Tongue (tissue), 3 donors: ENCODE measurements at places on chromosomes 5 and 9. TPM values are rescaled to one million over a fixed set of nuclear protein-coding genes. Genes with fewer than 3 reads are reported as not detected.

DNA sequence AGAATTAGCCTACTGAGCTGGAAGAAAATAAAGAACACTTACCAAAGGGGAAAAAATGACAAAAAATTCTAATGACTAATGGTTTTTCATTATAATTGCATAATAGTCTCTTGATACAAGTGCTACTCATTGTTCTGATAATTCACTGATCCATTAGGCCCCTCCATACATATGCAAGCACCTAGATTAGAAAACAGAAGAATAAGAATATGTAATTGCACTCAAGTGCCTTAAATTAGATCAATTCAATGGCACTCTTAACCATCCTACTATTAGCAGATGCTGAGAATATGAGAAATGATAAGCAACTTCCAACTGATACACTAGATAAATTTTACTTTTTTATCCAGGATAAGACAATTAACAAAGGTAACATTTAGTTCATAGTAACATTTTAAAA lies 440.9 kb upstream of the C9orf72 start:
- no peak for DNase-seq

The WHRN gene
- 4.2 TPM for total RNA-seq

The CSNK1A1 gene
- total RNA-seq: 340 TPM

The PRELID2 gene
- 38.0 TPM for total RNA-seq

The ZNF883 gene
- 3.8 TPM for total RNA-seq

The LCN12 gene
- 0.82 TPM for total RNA-seq

DNA sequence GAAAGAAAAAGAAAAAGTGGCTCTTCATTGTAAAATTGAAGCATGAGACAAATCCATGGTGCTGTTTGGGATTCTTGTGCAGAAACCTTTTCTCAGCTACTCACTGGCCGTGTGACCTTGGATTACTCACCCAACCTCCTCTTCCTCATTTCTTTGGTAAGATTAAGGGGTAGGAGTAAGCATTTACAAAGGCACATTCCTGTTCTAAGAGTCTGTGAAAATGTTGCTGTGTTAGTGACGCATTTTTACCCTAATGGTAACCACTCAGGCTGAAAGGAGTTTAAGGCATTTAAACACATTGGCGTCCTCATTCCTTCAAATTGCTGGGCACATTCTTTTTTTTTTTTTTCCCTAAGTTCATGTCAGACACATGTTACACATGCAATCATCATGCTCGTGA lies 4.3 kb downstream of the RAI14 start:
- DNase-seq: no peak

DNA sequence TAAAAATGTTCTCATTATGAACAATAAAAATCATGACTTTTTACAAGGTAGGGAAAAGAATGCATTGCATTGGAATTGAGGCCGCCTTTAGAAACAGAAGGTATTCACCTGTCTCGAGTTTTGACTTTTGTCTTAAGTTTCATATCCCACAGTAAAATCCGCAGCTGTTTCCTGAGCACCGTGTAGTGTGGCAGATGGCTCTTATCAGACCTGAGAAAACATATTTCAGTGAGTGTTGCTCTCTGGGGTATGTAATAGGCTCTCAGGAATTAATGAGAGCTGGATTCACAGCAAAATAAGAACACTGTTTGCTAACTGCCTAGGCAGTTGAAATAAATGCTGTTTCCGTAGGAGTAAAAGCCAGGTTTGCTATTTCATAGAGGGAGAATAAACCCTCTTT lies 221.4 kb downstream of the CFAP90 start:
- DNase-seq: peak; percentile 5

- DNase-seq: no peak
Observed at GRCh38 chr5:60141119-60141518, 247.6 kb upstream of the PDE4D start.

DNA sequence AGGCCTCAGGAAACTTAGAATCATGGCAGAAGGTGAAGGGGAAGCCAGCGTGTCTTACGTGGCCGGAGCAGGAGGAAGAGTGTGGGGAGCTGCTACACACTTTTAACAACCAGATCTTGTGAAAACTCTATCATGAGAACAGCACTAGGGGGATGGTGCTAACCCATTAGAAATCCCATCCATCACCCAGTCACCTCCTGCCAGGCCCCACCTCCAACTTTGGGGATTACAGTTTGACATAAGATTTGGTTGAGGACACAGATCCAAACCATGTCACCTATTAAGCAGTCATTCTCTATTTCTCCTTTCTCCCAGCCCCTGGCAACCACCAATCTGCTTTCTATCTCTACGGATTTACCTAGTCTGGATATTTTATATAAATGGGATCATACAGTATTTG lies 26.9 kb downstream of the PBX3 start:
- no peak for DNase-seq

- DNase-seq: no peak
Observed at GRCh38 chr5:174623018-174623417, 101.4 kb upstream of the MSX2 start.

The EIF4E1B gene
- not detected for total RNA-seq

- no peak for DNase-seq
Observed at GRCh38 chr5:6805841-6806240, 92.6 kb downstream of the TENT4A start.

DNA sequence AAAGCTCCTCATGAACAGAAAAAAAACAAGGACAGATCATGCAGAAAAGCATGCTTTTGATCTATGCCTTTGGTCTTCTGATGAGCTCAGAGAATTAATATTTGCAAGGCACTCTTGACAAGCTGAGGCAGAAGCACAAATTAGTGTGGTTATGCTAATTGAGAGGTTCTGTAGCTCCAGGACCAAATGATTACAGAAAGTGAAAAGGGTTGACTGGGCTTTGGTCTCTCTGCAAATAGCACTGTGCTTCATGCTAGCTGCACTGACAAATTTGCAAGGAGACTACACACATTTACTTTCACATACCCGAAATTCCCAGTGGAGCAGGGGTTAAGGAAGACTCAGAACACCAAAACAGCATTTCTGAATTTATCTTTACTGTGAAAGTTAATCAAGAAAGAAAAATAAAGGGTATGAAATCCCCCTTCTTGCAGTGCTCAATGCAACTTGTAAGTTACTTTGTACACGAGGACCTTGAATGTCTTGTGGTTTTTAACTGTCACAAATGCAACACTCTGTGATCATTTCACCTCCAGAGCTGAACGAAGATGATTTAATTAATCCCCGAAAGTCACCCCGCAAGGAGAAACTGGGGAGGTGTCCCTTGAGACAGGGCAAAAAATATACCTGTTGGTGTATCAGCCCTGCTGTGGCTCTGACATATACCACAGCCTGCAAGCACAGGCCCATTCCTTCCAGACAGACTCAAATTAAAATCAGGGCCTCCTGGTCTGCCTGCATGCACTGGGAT lies 11.9 kb downstream of the RAPGEF1 start:
- no peak for DNase-seq
